ENCODE measurements at places on chromosomes 3 and 15.

GRCh38 chr3:42088803-42089530 lies 2.2 kb upstream of the TRAK1 start:
- no peak for DNase-seq

GRCh38 chr3:27391796-27392195 lies 22.6 kb upstream of the NEK10 start:
- DNase-seq, result no peak

DNA sequence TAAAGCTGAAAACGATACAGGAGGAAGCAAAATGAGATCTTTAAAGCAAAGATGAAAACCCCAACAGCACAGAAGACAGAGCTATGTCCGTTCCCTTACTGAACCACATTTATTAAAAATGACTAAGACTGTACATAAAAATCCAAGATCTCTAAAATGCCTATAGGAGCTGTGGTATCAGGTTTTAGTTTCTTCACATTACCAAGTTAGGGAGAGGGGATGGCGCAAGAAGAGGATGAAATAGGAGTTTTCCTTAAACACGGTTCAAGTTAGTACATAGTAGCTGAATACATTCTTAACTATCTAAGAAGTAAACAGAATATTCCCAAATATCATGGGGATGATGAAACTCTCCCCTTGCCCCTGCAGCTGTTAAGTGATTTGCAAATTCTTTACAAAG lies 6.3 kb downstream of the EOMES start:
- no peak for DNase-seq

DNA sequence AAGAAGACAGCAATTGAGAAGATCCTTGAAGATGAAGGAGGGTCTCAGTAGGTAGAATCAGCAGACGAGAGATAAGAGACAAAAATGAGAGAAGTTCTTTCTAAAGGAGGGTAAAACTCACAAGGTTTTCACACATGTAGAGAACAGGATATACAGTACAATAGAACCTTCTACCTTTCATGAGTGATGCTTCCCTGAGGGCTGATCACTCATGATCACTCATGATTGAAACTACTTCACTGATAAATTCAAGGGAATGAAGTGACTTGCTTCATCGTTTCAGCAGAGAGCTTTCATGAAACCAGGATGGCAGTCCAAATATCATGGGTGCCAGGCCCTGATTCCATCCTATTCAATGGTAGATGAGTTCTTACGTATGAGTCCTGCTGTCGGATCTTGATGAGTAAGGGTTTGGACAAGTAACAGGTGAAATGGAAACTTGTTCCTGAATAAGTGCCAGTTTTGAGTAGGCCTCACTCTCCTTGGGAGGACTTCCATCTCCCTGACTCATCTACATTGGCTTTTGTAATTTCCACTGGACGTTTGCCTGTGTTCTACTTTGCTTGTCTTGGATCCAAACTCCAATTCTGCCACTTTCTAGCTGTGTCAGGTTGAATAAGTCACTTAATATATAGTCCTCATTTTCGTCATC lies 9.6 kb upstream of the CLDN16 start:
- no peak for DNase-seq

DNA sequence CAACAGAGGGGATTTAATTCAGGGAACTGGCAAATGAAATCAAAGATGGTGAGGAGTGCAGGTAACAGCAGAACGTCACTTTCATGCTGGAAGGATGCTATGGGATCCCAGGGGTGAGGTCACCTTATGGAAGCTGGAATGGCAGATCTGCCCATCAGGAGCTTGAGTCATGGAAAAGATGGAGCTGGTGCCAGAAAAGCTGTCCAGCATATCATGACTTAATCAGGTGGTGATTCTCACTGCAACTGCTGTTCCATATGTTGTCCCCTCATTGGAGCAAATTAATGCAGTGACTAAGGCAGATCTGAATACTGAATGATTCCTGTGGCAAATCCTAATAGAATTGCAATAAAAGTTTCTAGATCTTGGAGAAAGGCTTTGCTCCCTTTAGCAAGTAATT lies 38.4 kb downstream of the HHLA2 start:
- DNase-seq, result no peak

- DNase-seq, result no peak
These were observed 123.1 kb upstream of the BHLHE40 start for GRCh38 chr3:4856136-4856535.

DNA sequence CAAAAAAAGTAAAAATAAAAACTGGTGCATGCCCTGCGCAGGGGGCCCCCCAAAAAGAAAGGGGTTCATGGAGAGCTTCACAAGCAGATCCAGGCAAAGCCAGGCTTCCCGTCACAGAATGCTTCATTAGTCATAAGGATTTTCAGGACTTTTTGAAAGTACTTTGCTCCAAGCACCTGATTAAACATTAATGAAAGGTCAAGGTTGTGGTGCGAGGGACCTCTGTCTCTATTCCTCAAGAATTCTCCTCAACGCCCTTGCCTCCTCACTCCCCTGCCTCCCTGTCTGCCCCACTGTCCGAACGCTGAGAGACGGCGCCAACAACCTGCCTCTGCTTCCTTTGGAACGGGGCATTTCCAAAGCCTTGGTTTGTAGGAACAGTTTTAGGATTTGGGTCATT lies 240.1 kb upstream of the IGF1R start:
- DNase-seq, result no peak

DNA sequence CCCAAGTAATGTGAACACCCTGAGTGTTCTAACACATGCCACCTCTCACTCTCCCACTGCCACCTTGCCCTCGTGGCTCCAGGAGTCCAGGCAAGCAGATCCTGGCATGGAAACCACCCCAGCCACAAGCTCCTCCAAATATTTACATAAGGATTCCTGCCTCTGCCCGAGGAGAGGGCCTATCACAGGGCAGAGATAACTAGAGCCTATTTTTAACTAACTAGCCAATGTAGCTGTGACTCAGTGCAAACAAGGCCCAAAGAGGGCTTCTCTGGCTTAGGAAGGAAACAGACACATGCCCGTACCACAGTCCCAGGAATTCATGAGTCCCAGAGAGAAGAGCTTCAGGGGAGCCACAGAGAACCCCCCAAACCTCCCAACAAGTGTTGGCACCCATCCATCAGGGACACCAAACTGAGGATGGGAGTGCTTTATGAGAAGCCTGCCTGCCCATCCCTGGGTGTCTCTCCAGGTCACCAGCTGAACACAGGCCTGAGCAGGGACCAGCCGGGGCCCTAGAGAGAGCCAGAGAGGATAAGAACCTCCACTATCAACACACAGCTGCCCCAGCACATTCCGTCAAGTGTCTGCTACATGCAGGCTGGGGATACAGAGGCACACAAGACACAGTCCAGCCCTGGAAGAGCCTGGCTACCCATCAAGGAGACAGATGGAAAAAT lies 9.2 kb downstream of the FYCO1 start:
- no peak for DNase-seq

DNA sequence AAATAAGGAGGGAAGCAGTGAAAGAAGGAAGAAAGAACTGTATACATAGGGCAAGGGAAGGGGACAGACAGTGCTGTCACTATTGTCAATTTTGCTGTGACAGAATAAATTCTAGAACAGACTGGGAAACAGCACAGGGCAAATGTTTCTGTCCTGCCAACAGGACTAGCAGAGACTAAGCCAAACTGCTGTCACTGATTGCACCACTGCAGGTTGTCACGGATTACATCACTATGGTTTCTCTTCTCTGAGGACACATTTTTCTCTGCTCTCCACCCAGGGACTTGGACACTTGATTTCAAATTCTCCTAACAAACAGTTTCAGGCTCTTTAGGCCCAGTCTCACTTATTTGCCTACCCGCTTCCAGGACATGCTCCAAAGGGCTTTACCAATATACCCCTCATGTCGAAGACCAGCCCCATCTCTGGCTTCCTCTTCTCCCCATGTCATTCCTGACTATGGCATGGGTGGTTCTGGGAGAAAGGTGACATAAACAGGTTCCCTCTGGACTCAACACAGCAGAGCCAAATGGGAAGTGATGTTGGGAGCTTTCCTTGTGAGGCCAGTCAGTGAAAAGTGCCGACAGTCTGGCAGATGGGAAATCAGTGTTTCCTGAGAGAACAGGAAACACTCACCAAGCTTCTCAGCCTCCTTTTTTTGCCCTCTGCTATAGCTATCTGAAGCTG lies 70.2 kb upstream of the ST3GAL6 start:
- DNase-seq, result no peak

DNA sequence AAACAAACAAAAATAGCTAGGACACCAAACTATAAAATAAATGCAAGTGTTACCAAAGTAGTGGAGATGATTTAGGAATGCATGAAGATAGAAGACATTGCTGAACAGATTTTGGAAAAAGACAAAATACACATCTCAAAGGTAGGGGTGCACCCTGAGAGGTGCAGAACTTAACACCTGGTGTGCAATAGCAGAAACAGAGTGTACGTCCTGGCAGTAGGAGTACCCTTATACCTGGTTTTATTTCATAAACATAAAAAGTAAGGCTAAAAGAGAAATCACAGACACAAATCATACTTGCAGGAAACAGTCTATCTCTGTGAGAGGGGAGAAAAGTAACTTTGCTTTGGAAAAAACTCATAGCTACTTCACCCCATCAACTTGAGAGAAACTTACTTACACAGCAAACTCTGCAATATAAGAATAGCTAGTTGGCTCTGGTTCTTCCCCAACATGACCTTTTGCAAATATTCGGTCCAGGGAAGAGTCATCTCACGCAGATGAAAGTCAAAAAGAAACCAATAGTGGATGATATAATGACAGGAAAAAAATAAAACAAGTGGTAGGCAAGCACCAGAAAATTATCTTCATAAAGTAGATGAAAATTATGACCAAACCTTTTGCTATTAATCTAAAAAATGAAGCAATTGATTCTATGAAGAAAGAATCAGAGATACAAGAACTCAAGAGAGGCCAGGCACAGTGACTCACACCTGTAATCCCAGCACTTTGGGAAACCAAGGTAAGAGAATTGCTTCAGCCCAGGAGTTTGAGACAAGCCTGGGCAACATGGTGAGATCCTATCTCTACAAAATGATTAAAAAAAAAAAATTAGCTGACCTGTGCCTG lies 108.9 kb upstream of the BNIP2 start:
- DNase-seq, result no peak

GRCh38 chr3:71854706-71855105 lies 69.8 kb upstream of the PROK2 start:
- no peak for DNase-seq

Measured in NCI-H187 treated with DMSO at 0.1 percent for 48 hours (cell line).